ENCODE measurements at places on chromosomes 4 and X.

DNA sequence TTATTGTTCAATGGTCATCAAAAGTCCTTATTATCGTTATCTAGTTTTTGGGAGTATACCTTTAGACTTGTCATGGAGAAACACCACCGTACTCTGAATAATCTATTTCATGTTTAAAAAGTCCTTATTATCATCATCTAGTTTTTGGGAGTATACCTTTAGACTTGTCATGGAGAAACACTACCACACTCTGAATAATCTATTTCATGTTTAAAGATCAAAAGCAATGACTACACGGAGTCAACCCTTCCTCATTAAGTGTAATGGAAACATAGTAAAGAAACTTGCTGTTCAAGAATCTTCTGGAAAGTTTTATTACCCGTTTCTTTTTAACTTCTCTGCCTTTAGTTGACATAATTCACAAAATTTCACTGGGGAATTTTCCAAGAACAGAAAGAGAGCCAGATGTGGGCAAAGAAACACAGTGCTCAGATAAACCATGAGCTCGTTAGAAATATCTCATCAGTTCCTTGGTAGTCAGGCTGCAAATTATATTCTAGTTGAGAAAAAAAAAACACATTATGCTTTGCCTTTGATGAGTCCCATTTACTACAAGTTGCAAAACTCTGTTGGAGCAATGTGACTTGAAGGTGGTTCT, 158.8 kb downstream of the AFAP1 start:
- DNase-seq, result no peak

DNA sequence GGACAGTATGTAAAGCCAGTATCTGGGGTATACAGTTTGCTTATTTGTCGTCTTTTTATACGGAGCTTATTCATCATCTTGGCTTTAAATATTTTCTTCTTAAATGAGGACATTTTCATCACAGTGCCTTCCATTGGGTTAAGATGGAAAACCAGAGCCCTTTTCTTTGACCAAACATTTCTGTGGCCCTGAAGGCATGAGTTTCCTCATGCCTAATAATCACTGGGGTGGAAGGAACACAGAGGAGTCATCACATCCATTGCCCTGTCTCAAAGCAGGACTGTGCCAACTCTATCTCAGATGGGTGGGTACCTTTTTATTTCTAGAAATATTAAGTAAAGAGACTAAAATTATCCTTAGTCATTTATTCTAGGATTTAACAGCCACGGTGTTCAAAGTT, 40.0 kb downstream of the CHRDL1 start:
- no peak for DNase-seq

- DNase-seq, result no peak
These were observed 45.9 kb upstream of the CDKN2AIP start for GRCh38 chr4:183398298-183399125.

GRCh38 chr4:40283413-40283812, 51.7 kb upstream of the CHRNA9 start:
- DNase-seq, result no peak

DNA sequence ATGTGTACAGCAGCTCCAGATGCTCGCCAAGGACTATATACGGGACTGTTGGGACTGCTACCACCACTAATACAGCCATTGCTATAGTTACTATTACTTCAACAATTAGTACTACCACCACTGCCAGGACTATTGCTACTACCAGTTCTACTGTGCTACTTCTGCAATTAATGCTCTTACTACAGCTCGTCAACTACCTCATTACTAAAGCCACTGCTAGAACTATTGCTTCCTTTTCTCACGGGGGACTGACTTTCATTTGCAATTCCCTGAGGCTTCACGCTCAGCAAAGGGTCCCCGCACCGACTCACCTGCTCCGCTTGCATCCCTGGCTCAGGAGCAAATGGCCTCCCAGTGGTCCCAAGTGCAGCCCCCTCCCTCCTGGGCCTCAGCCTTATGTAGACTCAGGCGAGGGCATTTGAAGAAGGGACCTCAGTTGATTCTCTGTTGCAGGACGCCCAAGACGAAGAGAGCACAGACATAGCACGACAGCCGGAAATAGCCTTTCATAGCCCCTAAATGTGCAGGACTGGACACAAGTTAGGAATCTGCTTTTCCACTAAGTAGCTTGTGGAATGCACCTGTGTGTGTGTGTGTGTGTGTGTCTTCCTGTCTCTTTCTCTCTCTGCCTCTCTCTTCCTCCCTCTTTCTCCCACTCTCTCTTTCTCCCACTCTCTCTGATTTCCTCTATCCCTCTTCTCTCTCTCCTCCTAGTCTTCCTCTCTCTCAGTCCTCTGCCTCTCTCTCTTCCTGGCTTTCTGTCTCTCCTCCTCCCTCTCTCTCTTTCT, 294.8 kb downstream of the ASMT start:
- DNase-seq, result no peak

DNA sequence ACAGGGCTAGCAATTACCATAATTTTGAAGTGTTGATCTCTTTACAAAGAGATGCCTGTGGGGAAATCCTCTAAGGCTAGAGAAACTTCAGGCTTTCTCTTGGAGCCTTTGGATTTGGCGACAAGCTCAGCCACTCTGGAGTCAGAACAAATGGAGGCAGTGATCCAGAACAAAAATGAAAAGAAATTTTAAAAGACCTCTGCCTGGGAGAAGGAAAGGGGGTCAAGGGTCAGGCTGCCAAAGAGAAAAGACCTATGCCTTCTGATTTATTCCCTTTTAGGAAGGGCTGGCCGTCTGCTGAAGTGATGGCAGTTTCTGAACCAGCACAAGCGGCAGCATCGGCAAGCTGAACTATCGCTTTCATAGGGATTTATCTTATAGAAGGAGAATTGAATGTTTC, 140.8 kb upstream of the SFRP2 start:
- DNase-seq, result no peak
